ENCODE measurements at places on chromosomes 7 and 10. TPM values are rescaled to one million over a fixed set of nuclear protein-coding genes. Genes with fewer than 3 reads are reported as not detected.

Gene ELFN1
- total RNA-seq, result 1.6 TPM

Gene DGKI
- 1.0 TPM for total RNA-seq

Gene HOXA4
- total RNA-seq, result 2.1 TPM

Gene BNIP3
- total RNA-seq, result 20.9 TPM

Gene NRG3
- total RNA-seq, result not detected
